ENCODE measurements at places on chromosomes 12 and 14. TPM values are rescaled to one million over a fixed set of nuclear protein-coding genes. Genes with fewer than 3 reads are reported as not detected.
A peak's percentile ranks its signal among the peaks of the same experiment; 100 is the strongest.

DNA sequence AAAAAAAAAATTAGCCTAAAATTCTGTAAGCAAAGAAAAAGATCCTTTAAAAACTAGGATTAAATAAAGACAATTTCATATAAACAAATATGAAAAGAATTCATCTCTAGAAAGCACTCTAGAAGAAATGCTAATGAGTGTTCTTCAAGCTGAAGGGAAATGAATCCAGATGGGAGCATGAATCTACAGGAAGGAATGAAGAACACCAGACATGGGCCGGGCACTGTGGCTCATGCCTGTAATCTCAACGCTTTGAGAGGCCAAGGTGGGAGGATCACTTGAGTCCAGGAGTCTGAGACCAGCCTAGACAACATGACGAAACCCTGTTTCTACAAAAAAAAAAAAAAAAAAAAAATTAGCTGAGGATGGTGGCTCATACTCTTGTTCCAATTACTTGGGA, 297.2 kb downstream of the FBXL14 start:
- H3K27me3 ChIP-seq: no peaks in the 10 kb centered on the region
- no peak overlapping the region for H3K27ac ChIP-seq
- H3K4me3 ChIP-seq: no peak overlapping the region
- no peaks in the 10 kb centered on the region for H3K4me1 ChIP-seq
- peaks cover 21% of the 10 kb centered on the region for H3K36me3 ChIP-seq
- DNase-seq: no peak

GRCh38 chr14:92400579-92401444, 77.8 kb downstream of the SLC24A4 start:
- no peak overlapping the region for H3K4me3 ChIP-seq
- DNase-seq: no peak

GRCh38 chr14:61532763-61533162, 162.6 kb upstream of the HIF1A start:
- H3K27me3 ChIP-seq: no peaks in the 10 kb centered on the region
- H3K36me3 ChIP-seq: no peaks in the 10 kb centered on the region
- no peak overlapping the region for H3K27ac ChIP-seq
- no peak for DNase-seq

GRCh38 chr12:39990122-39991101, 115.5 kb downstream of the SLC2A13 start:
- DNase-seq: no peak
- H3K4me3 ChIP-seq: no peak overlapping the region
- no peaks in the 10 kb centered on the region for H3K27me3 ChIP-seq
- H3K4me1 ChIP-seq: no peaks in the 10 kb centered on the region
- no peaks in the 10 kb centered on the region for H3K36me3 ChIP-seq
- no peak overlapping the region for H3K27ac ChIP-seq

GRCh38 chr12:977156-977555, 13.9 kb upstream of the ERC1 start:
- H3K4me1 ChIP-seq: peaks cover 8% of the 10 kb centered on the region
- no peaks in the 10 kb centered on the region for H3K36me3 ChIP-seq
- no peak overlapping the region for H3K4me3 ChIP-seq
- H3K27ac ChIP-seq: no peak overlapping the region
- DNase-seq: no peak

DNA sequence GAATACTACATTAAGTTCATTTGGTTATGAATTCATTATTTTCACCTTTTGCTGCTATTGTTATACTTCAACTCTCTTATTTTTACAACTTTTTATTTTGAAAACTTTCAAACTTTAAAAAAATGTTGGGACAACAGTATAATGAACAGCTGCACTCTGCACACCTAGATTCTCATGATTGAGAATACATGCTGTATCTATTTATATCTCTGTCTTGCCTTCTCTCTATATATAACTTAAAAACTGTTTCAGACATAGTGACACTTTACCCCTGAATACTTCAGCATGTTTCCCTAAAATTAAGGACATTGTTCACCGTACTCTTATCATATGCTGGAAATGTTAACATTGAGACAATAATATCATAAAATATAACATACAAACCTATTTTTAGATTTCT, 237.1 kb downstream of the GPHN start:
- no peak for DNase-seq
- H3K27ac ChIP-seq: no peak overlapping the region
- no peaks in the 10 kb centered on the region for H3K36me3 ChIP-seq

DNA sequence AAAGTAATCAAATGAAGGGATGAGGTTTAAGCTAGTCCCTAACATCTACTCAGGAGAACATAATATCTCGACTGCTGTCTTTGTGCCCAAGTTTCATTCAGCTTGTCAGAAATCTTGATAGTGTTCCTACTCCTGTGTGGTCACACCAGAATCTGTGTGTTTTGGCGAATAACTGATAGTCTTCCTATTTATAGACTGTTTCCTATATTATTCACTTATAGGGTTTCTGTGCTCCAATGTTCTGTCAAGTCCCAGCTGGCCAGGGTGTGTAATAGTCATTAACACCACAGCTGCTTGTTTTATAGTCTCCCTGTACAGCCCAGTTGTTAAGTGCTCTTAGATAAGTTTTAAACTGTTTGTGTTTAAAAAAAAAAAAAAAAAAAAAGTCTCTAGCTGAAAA, 45.9 kb downstream of the GPR135 start:
- H3K27ac ChIP-seq: no peak overlapping the region
- no peaks in the 10 kb centered on the region for H3K4me1 ChIP-seq
- H3K4me3 ChIP-seq: no peak overlapping the region
- no peaks in the 10 kb centered on the region for H3K27me3 ChIP-seq
- no peak for DNase-seq
- H3K36me3 ChIP-seq: no peaks in the 10 kb centered on the region

- no peaks in the 10 kb centered on the region for H3K27me3 ChIP-seq
- no peaks in the 10 kb centered on the region for H3K36me3 ChIP-seq
- H3K4me3 ChIP-seq: no peak overlapping the region
- H3K27ac ChIP-seq: no peak overlapping the region
Observed at GRCh38 chr12:99917711-99918402, 66.9 kb downstream of the ANKS1B start.

- H3K27me3 ChIP-seq: peaks cover 60% of the 10 kb centered on the region
- no peak for DNase-seq
- H3K4me1 ChIP-seq: no peaks in the 10 kb centered on the region
- H3K4me3 ChIP-seq: no peak overlapping the region
- no peak overlapping the region for H3K27ac ChIP-seq
Observed at GRCh38 chr12:111029732-111030131, 109.4 kb upstream of the MYL2 start.

DNA sequence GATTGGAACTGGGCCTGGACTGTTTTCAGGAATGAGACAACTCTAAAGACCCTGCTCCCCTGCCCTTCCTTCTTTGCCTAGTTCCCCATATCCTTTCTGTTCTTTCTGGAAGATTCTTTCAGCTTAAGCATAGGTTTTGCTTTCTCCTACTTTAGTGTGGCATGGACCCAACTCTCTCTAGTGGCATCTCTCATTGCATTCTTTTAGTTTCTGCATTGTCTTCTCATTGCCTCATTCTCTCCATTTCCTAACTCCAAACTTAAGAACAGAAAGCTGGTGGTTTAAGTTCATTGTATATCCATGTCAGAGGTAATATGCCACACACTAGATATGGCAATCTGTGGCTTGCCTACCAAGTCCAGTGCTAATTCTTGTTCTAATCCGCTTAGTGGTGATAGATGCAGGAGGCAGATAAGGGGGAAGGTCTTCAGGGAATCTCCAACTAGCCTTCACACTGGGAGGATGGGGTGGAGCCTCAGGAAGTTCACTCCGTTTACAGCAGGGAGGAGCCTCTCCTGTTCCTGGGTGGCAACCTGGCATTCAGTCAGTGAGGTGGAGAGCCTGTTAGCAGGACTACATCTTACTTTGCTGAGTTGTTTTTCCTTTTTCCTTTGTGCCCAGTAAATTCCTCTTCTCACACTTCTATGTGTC, 165.1 kb upstream of the LMNTD1 start:
- no peaks in the 10 kb centered on the region for H3K4me1 ChIP-seq
- no peak overlapping the region for H3K27ac ChIP-seq
- no peak for DNase-seq
- no peaks in the 10 kb centered on the region for H3K27me3 ChIP-seq
- no peaks in the 10 kb centered on the region for H3K36me3 ChIP-seq

GRCh38 chr12:57725851-57726150, 12.7 kb downstream of the AGAP2 start:
- H3K36me3 ChIP-seq: peaks cover 33% of the 10 kb centered on the region
- H3K4me1 ChIP-seq: peaks cover 20% of the 10 kb centered on the region
- peaks cover 31% of the 10 kb centered on the region for H3K27me3 ChIP-seq
- peak overlapping the region; percentile 77 for H3K4me3 ChIP-seq
- no peak overlapping the region for H3K27ac ChIP-seq

DNA sequence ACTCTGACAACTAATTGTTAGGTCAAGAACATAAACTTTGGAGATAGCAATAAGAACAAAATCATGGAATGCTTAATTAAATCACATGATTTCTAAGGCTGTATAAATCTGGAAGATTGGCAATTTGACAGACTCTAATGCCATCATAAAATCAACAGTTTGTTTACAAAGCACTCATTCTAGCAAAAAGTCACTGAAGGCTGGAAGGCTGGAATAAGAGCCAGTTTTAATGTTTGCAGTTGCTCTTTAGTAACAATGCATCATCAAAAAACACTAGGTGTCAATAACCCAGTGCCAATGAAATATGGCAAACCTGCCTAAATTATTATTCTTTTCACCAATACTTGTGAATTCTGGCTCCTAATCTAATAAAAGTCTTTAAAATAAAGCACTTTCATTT, 65.0 kb downstream of the NUMB start:
- H3K27me3 ChIP-seq: no peaks in the 10 kb centered on the region
- DNase-seq: no peak
- H3K27ac ChIP-seq: no peak overlapping the region
- no peak overlapping the region for H3K4me3 ChIP-seq
- no peaks in the 10 kb centered on the region for H3K36me3 ChIP-seq

DNA sequence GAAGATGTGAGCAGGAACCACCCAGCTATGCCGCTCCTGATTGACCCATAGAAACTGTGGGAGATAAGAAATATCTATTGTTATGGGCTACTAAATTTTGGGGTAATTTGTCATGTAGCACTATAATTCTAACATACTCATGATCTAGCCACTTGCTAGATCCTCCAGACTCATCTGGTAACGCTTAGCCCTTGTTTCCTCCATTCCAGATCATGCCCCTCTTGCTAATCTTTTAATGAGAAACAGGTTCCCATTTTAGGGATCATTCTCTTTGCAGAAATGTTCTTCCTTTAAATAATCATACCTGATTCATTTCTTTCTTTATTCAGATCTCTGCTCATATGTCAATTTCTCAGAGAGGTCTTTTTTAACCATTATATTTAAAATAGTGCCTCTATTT, 3.8 kb upstream of the ARHGDIB start:
- no peak overlapping the region for H3K4me3 ChIP-seq
- no peak overlapping the region for H3K27ac ChIP-seq
- H3K4me1 ChIP-seq: peaks cover 14% of the 10 kb centered on the region
- H3K27me3 ChIP-seq: no peaks in the 10 kb centered on the region

- H3K27me3 ChIP-seq: peaks cover 8% of the 10 kb centered on the region
- H3K4me1 ChIP-seq: no peaks in the 10 kb centered on the region
- no peak overlapping the region for H3K27ac ChIP-seq
- DNase-seq: no peak
- H3K4me3 ChIP-seq: no peak overlapping the region
- H3K36me3 ChIP-seq: no peaks in the 10 kb centered on the region
Observed at GRCh38 chr14:65826946-65827345, 414.4 kb downstream of the FUT8 start.

DNA sequence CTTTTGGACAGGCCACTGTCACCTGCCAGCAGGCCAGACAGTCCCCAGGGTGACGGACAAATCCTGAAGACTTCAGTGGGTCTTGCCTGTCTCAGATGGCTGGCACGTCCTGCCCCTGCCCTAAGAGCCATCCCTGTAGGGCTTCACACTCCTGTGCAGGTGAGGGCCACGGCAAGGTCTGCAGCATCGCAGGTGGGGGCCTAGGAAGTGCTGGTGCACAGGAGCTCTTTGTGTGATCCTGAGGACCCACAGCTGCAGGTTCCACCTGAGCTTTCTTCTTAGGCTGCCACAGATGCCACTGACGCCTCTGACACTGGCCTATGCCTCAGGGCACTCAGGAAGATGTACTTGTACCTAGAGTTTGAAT, 108.5 kb upstream of the FKBP4 start:
- no peaks in the 10 kb centered on the region for H3K36me3 ChIP-seq
- H3K4me3 ChIP-seq: no peak overlapping the region
- H3K27me3 ChIP-seq: no peaks in the 10 kb centered on the region
- peak; percentile 31 for DNase-seq
- no peaks in the 10 kb centered on the region for H3K4me1 ChIP-seq
- H3K27ac ChIP-seq: no peak overlapping the region

GRCh38 chr14:100159094-100159864, at the start of gene DEGS2:
TSS of gene DEGS2 (minus strand) at chr14:100159645. CDS start at chr14:100159587, 58 bp downstream.
- no peak within 1 kb of the TSS for H3K4me3 ChIP-seq
- peaks cover 22% of the 10 kb centered on the region for H3K27me3 ChIP-seq
- H3K4me1 ChIP-seq: peaks cover 4% of the 10 kb centered on the region
- no peak within 1 kb of the TSS for H3K27ac ChIP-seq
- no peaks in the 10 kb centered on the region for H3K36me3 ChIP-seq

- H3K4me3 ChIP-seq: no peak overlapping the region
- H3K27ac ChIP-seq: no peak overlapping the region
- no peaks in the 10 kb centered on the region for H3K27me3 ChIP-seq
Observed at GRCh38 chr12:32257695-32258496, 141.5 kb upstream of the FGD4 start.

DNA sequence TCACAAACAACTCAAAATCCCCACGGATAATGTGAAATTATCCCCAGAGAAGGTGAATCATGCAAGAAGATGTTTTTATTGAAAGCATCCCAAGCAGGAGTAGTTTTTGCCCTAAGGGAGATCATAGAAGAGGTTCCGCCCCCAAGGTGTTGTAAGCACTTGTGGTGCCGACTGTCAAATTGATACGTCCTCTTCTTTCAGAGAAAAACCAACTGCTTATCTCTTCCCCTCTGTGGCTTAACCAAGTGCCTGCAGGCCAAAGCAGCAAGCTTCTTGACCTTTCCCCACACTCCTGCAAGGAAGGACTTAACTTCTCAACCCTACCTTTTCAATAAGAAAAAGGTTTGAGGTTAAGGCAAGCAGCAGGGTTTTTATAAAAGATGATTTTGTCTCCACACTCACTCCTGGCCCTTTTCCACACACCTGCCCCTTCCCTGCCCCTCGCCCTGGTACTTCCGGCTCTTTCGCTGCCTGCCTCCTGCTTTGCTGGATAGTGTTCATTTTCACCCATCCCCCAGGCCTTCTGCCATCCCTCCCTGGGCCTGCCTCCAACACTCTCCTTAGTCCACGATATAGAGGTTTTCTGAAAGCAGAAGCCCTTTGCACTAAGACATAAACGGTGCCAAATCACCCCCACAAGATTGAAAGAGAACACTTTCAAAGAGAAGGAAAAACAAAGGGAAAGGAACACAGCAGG, 114.5 kb downstream of the EGLN3 start:
- no peak overlapping the region for H3K4me3 ChIP-seq
- no peaks in the 10 kb centered on the region for H3K36me3 ChIP-seq
- no peak for DNase-seq
- H3K27ac ChIP-seq: no peak overlapping the region

Gene ST8SIA1
- not detected for total RNA-seq

Gene OR4K17
- total RNA-seq: not detected

Gene HOXC12
- 11.0 TPM for total RNA-seq

Gene NEUROD4
- total RNA-seq: not detected

Gene C12orf50
- total RNA-seq: not detected

Gene IFI27
- 474 TPM for total RNA-seq

Gene DENR
- 57.4 TPM for total RNA-seq

Gene FOXA1
- 0.87 TPM for total RNA-seq

Gene PLCZ1
- total RNA-seq: not detected

Gene LPAR5
- not detected for total RNA-seq

Gene SUPT16H
- 90.1 TPM for total RNA-seq

All from SJSA1 (cell line).